ENCODE measurements at places on chromosomes 13 and 19.

- no peak for DNase-seq
Observed at GRCh38 chr19:50308991-50309390, 20.2 kb downstream of the KCNC3 start.

GRCh38 chr13:60158321-60158801 lies 5.4 kb downstream of the DIAPH3 start:
- no peak for DNase-seq

GRCh38 chr13:81800433-81800832 lies 1459.5 kb upstream of the SPRY2 start:
- no peak for DNase-seq

- DNase-seq = no peak
Observed at GRCh38 chr19:19746286-19747213, 13.6 kb upstream of the ZNF14 start.

DNA sequence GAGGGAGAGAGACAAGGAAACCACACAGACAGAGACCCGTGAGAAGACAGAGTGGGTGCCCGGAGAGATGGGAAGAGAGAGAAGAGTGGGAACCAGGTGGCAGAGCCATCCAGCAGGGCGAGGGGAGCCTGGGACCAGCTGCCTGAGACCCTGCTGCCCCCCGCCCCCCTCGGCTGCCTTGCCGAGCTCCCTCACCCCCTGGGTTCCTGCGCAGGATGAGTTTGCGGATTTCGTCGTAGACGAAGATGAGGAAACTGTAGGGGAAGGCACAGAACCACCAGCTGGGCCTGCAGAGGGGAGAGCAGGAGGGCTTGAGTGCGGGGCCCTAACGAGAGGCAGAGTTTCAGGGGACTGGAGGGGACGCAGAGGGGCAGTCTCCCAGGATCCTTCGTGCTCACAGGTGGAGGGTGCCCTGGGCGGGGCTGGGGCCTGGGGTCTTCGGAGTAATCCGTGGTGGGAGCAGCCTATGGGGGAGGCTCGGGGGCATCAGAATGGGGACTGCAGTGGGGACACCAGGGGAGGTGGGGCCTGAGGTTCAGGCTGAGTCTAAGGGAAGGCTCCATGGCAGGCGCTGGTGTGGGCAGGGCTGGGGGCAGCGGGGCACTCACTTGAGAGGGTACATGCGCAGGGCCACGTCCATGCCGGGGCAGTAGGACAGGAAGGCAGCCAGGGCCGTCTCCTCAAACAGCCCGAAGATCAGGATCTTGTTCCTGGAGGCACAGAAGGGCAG lies 8.1 kb upstream of the RABAC1 start:
- DNase-seq = no peak

GRCh38 chr13:99496184-99497142 lies 4.8 kb upstream of the TM9SF2 start:
- DNase-seq = peak; percentile 86

GRCh38 chr19:2820112-2820702 lies 539 bp downstream of the ZNF554 start:
- no peak for DNase-seq

GRCh38 chr13:48954081-48954480 lies 21.6 kb upstream of the FNDC3A start:
- DNase-seq = no peak

DNA sequence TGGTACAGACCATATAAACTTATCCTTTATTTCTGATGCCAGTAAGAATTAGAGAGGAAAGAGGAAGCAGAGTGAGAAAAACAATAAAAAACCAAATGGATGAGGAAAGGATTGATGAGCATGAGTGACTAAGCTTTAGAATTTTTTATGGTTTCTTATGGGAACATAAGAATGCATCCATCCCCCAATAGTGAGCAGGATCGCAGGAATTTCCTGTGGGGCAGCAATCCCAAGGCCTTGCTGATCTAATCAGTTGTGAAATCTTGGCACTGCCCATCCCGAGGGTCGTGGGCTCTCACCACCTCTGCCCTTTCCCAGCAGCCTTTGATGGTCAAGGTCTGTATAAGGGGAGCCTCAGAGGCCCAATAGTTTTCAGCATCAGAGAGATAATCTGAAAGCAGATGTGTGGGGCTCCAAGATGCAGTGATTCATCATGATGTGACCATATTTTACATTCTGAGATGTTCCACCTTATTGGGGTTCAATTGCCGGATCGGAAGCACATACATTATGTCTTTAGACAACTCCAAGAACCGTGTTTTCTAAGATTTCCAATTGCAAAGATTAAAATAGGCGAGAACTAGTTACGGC lies 222.1 kb downstream of the DNAJC15 start:
- no peak for DNase-seq

GRCh38 chr19:10222201-10222890 lies 8.8 kb downstream of the S1PR2 start:
- DNase-seq = no peak

GRCh38 chr19:45499196-45500180 lies 1.2 kb downstream of the PPM1N start:
- peak; percentile 58 for DNase-seq

GRCh38 chr13:97948041-97948440 lies 5.4 kb upstream of the IPO5 start:
- no peak for DNase-seq

DNA sequence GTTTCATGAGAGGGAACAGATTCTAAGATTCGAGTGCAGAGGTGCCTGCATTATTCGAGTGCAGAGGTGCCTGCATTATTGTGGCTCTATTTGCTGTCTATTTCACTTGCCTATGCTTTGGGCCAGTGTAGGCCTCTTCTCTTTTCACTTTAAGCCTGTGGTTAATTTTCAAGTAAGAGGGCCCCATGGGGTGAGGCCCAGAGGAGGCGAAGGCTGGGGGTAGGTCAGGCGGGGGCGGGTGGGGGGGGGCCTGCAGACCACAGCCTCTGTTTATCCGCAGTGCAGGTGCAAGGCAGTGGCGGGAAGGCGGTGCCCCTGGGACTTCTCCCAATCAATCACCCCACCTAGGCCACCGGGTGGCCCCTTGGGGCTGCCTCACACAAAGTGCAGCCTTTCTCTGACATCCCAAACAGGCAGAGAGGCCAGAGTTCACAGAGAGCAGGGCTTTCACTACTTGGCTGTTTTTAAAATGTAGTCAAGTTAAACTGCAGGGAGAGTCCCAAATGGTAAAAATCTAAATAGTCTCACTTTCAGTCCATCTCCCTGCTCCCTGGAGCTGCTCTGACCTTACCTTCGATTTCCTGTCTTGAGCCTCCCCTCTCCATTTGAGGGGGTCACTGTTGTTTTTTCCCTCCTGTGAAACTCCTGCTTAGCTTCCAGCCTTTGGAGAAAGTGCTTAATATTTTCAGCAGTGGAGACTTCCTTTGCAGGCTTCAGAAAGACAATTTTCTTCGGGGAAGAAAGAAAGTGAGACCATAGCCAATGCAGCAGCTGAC lies 249.0 kb downstream of the DLEU7 start:
- DNase-seq = no peak

- no peak for DNase-seq
Observed at GRCh38 chr19:2582984-2583956, 107.3 kb downstream of the GADD45B start.

GRCh38 chr19:6227936-6228325 lies 51.8 kb downstream of the MLLT1 start:
- no peak for DNase-seq

- DNase-seq = no peak
Observed at GRCh38 chr19:34856052-34856451, 70.7 kb upstream of the ZNF30 start.

Measured in CD4-positive, alpha-beta T cell treated with Interleukin-15 for 4 hours (primary cell).